Activated CD8-positive, alpha-beta memory T cell treated with anti-CD3 and anti-CD28 coated beads for 1 hour (primary cell): ENCODE measurements at places on chromosomes 2 and 18.

GRCh38 chr2:10359731-10360329 is 57.1 kb downstream of the HPCAL1 start:
- no peak for DNase-seq

DNA sequence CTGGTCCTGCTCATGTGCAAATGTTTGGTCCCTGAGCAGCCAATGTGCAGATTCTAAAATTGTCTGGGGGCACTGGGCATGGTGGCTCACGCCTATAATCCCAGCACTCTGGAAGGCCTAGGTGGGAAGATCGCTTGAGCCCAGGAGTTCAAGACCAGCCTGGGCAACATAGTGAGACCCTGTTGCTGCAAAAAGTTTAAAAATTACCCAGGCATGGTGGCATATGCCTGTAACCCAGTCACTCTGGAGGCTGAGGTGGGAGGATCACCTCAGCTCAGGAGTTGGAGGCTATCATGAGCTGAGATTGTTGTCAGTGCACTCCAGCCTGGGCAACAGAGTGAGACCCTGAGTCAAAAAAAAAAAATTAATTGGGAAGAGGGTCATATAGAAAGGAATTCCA is 5.1 kb downstream of the LIPG start:
- DNase-seq: no peak

DNA sequence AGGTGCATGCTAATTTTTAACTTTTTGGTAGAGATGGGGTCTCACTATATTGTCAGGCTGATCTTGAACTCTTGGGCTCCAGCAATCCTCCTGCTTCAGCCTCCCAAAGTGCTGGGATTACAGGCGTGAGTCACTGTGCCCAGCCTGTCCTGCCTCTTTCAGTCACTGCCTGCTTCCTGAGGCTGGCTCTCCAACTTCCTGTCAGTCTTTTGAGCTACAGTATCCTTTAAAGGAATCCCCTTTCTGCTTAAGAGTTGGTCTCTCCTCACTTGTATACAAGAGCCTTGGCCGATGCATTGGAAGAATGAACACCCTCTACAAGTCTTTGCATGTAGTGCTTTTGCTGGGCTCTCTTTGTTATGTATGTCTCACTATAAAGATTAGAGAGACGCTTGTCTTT is 88.4 kb upstream of the SMAD2 start:
- no peak for DNase-seq

DNA sequence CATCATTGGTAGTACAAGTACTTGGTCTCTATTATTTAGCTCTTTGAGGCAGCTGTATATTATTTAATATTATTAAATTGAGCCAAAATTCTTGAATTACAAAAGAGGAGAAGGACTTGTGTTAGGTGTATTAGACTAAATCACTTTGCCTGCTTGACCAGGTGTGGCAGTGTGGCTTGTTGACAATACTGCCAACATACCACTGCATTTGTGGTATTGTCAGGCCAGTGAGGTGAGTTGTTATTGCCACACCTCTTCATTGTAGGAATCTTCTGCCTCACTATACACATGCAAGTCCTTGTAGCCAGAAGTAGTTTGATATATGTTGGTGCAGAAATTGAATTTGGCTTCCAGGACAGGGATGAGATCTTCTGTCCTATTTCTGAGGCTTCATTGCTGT is 40.5 kb downstream of the CYP20A1 start:
- DNase-seq: no peak

DNA sequence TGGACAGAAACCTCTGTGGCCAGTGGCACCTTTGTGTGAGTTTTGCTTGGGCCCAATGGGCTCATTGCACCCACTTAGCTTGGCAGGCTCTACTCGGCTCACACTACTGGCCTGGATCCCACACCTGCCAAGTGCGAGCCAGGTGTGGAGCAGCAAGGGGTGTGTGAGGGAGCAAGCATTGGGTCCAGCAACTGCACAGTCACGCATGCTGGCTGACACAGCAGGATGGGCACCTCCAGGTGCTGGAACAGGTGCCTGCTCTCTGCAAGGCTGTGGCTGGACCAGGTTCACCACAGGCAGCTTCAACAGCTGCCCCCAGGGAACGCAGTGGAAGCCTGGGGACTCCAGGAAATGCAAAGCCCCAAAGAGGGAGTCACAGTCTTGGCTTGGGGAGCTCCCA is 94.2 kb downstream of the DOK6 start:
- no peak for DNase-seq

GRCh38 chr18:7637269-7637668 is 70.2 kb downstream of the PTPRM start:
- no peak for DNase-seq

DNA sequence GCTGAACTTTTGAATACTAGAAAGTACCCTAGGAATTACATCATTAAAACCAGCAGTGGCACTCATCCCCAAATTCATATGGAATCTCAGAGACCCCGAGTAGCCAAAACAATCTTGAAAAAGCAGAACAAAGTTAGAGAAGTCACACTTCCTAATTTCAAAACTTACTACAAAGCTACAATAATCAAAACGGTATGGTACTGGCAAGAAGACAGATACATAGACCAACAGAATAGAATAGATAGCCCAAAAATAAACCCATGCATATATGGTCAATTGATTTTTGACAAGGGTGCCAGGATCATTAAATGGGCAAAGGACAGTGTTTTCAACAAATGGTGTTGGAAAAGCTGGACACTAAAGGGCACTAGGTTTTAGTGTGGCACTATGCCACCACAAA is 176.0 kb upstream of the NDUFV2 start:
- no peak for DNase-seq

- no peak for DNase-seq
Measured at GRCh38 chr2:210399440-210400041, 77.0 kb downstream of the LANCL1 start.

DNA sequence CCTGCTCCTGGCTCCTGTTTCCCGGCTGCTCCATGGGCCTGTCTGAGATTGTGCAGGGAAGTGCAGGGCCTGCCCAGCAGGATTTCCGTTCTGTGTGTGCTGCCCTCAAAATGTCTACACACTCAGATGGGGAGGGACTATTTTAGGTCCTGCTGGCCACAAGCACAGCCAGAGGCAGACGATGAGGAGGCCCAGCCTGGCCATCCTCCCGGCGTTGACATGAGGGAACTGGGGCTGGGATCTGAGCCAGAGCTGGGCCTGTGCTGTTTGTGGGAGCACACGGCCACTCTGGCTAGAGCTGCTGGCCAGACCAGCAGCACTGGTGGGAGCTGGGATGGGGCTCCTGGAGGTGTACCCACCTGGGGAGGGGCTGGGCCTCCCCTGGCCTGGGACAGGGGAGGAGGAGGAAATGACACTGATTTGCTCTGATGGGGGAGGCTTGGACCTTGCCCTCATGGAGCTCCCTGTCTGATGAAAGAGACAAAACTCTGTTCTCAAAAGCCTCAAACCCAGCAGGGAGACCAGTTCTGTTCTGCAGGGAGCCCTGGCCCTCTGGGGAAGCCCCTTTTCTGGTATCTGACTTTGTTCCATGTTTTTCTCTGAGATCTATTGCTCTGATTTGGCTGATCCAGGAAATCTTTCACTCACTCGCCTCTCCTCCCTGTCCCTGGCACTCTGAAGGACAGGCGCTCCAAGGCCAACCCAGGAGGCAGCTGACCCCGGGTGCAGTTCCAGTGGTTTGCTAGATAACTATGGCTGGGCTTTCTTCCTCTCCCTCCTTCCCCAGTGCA is 161.8 kb downstream of the DYSF start:
- no peak for DNase-seq

DNA sequence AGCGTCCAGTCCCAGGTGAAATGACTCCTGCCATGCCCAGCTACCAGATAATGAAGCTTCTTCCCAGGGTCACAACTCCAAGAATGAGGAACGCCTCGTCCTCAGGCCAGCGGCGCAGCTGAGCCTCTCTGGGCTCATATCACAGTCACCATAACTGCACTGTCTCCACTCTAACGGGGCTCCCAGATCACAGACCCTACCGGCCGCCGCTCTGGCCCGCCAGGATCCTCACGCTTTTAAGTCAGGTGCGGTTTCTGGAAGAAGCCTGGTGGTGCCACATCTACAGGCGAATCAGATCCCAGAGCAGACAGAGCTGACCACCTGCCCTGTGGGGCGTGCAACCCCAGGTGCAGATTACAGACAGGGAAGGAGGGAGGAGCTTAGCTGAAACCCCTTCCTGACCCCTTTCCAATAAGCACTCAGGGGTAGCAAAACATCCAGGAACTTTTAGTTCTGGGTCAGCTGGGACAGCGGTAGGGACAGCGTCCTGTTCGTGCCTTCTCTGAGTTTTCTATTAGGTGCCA is 3.7 kb upstream of the ACKR3 start:
- no peak for DNase-seq

GRCh38 chr2:234881413-234882241 is 70.2 kb upstream of the SH3BP4 start:
- DNase-seq: peak; percentile 8

DNA sequence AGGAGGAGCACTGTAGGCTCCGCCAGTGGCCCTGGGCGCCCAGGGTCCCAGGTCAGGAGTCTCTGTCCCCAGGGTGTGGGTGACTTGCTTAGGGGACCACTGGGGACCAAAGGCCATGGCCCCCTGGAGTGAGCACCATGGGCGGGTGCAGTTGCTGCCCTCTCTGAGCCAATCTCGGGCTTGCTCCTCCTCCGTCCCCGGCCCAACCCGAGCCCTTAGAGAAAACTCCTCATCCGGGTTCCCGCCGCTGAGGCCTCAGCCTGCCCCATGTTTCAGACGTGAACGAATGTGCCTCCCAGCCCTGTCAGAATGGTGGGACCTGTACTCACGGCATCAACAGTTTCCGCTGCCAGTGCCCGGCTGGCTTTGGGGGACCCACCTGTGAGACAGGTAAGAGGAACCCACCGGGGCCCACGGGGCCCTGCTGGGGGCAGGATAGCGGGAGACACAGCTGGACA is 38.6 kb downstream of the SNED1 start:
- DNase-seq: no peak

- DNase-seq: no peak
Measured at GRCh38 chr2:5982193-5982902, 290.2 kb downstream of the SOX11 start.

- DNase-seq: no peak
Measured at GRCh38 chr2:230525682-230526081, 109.7 kb downstream of the SP100 start.

DNA sequence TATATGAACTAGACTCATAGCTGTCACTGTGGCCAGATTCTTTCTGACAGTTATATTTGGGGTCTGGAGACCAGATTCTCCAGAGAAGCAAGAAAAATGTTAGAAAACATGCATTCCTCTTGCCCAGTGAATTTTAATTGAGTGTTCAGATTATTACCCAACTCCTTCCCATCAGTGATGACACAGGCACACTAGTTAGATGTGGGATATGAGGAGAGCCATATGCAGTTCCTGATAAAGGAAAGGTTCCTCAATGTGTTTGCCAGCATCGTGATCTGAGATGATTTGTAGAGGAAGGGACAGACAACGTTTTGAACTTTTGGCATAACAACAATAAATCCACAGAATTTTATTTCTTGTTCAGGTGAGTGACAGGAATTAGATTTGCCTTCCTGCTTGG is 308.6 kb downstream of the PIEZO2 start:
- no peak for DNase-seq

- DNase-seq: no peak
Measured at GRCh38 chr2:170227507-170227947, 49.6 kb downstream of the MYO3B start.

- no peak for DNase-seq
Measured at GRCh38 chr2:232659359-232659758, 26.0 kb downstream of the EFHD1 start.

DNA sequence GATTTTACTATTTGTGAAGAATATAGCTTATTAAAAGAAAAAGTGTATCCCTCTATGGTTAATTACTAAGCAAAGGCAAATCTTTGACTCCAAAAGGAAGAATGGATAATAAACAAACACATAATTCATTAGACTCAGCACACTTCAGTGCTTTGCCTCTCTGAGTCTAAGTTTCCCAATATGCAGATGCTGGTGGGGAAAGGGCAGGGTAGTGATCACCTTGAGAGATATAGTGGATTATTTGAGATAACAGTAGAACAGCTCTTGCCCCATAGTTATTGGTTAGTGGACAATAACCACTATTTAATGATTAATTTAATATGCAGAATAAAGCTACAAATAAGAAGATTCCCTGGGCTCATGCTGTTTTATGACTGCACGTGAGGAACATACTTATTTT is 98.2 kb upstream of the SLC8A1 start:
- DNase-seq: no peak

- DNase-seq: no peak
Measured at GRCh38 chr18:28152754-28153153, 24.2 kb downstream of the CDH2 start.

DNA sequence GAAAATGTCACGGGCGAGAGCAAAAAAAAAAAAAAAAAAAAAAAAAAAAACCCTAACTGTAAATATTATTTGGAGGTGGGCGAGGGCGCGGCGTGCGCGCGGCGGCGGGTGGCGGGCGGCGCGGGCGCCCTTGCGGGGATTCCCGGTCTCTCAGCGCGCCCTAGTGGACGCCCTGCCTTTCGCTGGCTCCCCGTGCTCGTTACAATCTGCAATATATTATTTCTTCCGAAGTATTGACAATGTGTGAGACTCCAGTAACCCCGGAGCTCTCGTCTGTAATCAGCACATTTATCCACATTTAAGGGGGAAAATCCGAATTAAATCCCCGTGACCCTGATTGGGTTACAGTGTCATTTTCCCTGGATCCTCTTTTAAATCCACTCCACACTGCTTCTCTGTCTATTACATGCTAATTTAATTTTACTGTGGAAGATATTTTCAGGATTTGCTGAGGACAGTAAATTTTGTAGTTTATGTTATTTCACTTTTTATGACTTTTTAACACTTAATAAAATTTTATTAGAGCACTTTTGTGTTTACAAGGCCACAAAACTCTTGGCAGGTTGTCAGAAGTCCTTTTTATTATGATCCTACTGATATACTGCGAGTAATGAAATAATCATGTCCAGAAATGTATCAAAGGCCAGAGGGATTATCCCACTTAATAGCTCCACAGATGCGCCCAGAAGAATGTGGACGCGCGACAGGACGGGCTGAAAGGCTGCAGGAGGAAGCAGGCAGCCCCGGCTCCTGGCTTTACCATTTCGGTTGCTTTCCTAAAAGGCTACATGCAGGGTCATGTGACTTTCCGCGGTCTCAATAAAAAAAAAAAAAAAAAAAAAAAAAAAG is 369.1 kb downstream of the MTX2 start:
- DNase-seq: peak; percentile 32

GRCh38 chr2:10091182-10091888 is 11.1 kb upstream of the CYS1 start:
- DNase-seq: no peak

GRCh38 chr18:62578980-62579511 is 56.2 kb downstream of the ZCCHC2 start:
- no peak for DNase-seq

- DNase-seq: no peak
Measured at GRCh38 chr2:223856021-223856420, 18.6 kb upstream of the AP1S3 start.
